ENCODE measurements at places on chromosomes 6 and 20.

DNA sequence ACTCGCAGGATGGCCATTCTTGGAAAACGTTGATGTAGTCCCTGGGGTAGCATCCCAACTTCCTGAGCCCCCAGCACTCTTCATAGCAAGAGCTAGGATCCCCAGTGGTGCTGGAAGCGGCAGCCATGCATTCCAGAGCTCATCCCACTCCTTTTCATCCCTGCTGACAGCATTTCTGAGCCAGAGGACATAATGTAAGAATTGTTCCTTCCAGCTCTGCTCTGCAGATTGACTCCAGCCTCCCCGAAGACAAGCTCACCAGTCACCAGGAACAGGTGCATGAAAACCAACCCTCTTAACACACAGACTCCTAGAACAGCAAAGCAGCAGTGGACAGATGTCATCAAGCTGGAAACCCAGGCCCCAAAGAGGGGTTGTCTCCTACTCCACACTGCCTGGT lies 3.8 kb downstream of the SLC13A3 start:
- DNase-seq: no peak

DNA sequence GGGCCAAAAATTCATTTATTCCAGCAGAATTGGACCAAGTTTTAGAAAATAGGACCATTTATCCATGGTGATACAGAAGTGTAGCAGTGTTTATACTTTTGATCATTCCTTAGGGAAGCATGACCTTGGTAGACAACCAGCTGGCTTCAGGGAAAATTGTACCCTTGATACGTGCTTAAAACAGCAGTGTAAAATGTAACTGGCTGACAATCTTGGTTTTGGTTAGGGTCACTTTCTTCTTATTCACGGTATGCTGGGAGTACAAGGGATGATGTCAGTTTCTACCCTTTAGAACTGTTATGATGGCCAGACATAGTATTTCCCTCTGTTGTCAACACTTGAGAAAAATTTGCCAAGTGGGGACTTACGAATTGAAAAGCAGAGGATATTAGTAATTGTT lies 157.1 kb downstream of the BCKDHB start:
- DNase-seq: no peak

DNA sequence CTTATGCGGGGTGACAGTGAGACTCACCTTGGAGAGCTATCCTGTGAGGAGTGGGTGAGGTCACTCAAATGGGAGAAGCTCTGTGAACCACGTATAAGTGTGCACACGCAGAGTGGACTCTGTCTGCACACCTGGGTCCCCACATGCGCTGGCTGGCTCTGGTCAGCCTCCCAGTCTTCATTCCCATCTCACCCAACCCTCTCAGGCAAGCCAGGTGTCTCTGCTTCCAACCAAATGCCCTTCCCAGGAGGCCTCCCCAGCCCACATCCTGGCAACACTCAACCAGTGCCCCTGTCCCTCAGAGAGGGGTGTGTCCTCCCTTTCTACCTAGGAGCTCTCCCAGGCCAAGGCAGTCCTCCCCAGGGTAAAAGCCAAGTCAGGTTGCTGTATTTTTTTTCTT lies 8.0 kb upstream of the PI16 start:
- no peak for DNase-seq

GRCh38 chr6:119174879-119175817 lies 96.7 kb upstream of the FAM184A start:
- DNase-seq: peak; percentile 62

All from fibroblast of skin of abdomen (primary cell).